Stimulated activated CD8-positive, alpha-beta memory T cell treated with anti-CD3 and anti-CD28 coated beads, Interleukin-4, amount 100 ng/mL, for 4 hours (primary cell): ENCODE measurements at places on chromosomes 16 and 17.

DNA sequence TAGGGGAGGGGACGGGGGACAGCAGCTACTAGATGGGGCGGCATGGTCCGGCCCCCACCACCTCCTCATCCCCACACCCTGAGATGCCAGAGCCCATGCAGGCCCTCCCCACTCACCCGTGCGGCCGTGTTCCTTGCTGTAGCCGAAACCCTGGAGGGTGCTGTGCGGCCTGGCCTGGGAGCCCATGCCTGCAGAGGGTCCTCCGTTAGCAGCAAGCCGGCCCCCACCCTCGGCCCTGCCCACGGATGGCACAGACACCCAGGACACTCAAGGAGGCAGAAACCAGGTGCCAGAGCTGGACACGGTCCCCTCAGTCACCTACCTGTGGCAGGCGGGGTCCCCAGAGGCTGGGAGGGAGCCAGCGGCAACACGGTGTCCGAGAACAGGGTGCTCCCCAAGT lies 5.5 kb downstream of the TEPSIN start:
- DNase-seq, result no peak

DNA sequence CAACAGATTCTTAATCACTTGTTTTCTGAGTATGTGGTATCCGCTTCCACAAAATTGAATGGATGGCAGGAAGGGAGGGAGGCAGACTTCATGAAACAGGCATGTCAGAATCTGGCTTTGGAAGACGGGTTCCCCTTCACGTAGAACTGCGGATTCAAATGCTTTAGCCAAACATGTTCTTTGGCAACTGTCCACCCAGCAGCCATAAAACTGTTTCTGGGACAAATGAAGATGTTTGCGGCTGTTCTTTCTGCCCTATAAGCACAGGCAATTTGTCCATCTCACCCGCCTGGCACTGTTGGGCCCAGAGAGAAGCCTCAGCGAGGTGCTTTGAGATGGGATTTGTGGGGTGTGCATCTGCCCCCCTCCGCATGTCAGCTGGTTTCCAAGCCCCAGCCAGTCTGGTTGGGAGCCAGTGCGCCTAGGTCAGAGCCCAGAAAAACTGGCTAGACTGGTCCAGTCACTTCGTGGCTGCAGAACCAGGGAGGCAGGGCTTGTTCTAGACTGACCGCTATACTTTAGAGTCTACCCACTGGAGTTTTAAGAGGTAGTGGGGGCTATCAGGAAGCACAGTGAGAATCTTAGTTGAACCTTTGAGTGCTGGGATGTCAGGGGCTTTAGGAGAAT lies 6.3 kb downstream of the CRHR1 start:
- DNase-seq, result no peak

DNA sequence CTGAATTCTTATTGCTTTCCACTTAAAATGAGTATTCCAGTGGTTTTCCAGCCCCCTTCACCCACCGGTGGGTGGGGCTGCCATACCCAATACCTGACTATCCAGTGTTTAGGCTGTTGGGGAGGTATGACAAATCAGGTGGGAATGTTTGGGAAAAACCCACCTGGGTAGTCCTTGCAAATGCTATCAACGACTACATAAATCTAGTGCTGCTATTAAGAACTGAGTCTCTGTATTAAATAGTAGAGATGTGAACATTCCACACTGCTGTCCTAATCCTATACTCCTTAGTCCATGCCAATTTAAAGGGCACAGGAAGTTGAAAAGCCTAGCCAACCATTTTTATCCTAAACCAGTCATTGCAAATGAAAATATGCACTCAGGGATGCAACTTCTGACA lies 126.6 kb downstream of the AXIN2 start:
- no peak for DNase-seq

DNA sequence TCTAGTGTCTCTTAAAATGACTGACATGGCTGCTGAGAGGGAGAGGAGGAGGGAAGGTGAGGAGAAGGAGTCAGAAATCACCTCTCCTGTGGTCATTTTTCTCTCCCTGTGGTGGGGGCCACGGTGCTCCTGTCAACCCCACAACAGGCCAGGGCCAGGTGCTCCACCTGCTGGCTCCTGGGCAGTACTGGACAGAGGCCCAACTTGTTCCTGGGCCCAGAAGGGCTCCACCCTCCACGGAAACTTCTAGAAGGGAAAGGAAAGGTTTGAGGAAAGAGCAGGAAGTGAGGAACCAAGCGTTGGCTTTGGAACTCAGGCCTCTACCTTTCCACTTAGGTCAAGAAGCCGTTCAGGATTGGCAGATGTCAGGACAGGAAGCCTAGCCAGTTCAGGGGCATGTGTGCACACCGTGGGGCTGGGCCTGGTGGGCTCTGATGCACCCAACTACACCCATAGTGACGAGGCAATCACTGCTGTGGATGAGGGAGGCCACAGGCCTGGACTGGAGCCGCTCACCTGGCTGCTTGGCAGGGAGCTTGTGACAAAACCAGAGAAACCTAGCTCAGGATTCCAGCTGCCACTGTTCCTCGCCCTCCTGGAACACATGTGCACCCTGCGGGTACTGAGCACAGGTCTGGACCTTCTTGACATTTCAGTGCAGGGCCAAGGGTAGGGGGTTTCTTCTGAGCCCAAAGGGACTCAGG lies 36.1 kb downstream of the WNT3 start:
- DNase-seq, result no peak

GRCh38 chr17:57523926-57524632 lies 221.0 kb downstream of the CCDC182 start:
- DNase-seq, result no peak

GRCh38 chr17:63688396-63689020 lies 11.4 kb downstream of the LIMD2 start:
- no peak for DNase-seq

DNA sequence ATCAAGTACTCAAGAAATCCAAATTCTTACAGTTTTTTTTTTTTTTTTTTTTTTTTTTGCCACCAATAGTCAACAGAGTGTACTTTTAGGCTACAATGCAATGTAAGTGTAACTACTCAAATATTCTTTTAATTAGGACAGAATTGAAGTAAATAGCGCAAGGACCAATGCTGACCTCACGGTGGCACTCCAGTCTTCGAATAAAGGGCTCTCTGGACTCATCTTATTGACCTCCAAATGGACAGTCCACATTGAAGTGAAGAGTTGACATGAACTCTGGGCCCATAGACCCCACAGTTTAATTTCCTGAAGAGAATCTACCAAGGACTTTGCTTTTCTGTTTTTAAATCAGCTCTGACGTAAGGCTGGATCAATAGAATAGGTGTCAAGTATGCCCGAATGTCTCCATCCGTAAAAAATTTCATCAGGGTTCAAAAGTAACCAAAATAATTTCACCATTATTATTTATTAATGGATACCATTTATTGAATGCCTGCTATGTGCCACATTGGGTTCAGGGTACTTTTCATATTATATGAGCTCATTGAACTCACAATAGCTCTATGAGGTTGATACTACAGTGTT lies 7.3 kb upstream of the DDX52 start:
- no peak for DNase-seq

DNA sequence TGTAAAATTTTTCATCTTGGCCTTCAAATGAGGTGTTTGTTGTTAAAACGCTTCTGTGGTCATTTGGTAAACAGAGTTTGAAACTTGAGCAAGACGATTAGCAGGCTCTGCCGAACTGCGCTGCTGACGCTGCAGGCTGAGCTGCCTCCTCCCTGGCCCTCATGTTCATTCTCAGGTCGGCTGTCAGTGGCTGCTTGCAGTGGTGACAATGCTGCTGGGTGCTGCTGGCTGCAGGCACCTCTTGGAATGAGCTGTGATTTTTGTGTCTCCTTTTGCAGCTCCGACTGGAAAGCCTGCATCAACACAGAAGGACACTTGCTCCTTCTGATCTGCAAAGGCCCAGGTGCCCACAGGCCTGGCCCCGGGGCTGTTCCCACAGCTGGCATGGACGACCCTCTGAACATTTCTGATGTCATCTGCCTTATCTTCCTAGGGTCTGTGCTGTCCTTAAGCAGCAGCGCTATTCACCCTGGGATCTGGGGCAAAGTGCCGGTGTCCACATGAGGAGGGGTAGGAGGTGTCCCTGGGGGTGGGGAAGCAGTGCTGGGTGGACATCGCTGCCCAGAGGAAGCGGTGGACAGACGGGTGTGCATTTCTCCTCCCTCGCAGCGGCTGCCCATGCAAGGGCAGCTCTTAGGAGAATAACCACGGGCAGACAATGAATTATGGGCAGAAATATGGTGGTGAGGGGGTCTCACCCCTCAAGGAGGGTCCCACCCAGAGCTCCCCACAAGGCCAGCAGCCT lies 23.1 kb upstream of the OSGIN1 start:
- no peak for DNase-seq

DNA sequence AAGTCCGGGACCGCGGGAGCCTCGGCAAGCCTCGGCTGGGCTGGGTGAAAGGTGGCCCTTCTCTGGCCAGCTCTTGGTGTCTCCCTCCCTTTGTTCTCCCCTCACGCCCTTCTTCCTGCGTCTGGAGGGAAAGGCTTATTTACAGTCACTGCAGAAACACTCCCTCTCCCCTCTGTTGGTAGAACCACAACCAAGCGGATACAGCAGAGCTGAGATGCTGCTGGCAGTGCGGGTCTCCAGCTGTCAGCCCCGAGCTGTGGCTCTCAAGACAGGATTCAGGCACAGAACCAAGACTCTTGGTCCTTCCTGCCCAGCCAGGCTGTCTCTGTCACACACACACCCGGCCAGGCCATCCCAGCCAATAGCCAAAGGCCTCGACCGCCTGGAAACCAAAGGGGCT lies 133.3 kb downstream of the ENGASE start:
- no peak for DNase-seq

GRCh38 chr16:3242709-3243108 lies 7.8 kb upstream of the ZNF200 start:
- no peak for DNase-seq

DNA sequence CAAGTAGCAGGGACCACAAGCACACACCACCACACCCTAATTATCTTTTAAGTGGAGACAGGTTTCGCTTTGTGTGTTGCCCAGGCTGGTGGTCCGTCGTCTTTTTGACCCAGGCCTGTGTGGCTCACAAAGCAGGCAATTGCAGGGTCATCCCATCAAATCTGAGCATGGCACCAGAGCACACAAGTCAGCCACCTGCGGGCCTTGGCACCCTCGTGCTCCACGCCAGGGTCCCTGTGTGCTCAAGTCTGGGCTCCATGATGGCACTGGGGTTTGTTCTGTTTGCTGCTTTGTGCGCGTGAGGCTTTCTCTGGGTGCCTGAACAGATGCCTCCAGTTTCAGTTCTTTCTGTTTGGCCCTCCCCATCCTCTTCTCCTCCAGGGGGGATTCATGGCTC lies 2.4 kb upstream of the CAPN15 start:
- DNase-seq, result no peak

DNA sequence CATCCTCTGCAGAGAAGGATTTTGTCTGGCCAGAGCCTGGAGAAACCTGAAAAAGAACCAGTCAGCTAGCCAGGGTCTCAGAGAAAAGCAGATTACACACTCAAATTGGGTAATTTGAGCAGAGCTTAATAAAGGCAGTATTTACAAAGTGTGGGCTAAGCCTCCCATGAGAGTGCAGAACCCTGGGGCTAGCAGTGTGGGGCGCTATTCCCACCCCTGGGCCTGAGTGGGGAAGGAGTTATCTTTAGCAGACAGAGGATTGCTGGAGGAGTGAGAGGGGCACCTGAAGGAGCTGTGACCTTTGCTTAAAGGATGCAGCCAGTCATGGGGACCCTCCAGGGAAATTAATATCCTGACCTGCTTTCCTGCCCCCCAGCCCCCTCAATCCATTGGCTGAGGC lies 46.2 kb downstream of the SNX20 start:
- no peak for DNase-seq

DNA sequence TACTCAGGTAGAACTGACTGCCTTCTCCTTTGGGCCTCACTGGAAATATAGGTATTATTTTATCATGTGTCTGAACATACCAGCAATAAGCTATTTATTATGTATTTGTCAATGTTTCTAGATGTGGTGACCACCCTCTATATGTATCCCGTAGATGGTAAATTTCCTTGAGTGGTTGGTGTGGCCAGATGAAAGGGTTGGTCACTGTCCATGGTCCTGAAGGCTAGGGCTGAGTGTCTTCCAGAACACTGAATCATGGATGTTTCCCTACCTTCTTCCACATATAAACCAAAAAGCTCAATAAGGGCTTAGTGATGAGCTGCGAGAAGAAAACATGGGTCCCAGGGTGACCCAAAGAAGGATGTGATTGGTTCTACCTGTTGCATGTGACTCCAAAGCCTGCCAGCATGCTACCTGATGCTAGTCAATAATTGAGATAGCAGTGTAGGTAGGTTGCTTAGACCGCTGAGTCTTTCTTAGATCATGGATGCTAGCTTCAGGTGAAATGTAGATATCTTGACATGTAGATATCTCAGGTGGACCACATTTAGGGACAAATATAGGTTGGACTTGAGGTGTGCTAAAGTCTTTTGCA lies 150.3 kb downstream of the ASIC2 start:
- DNase-seq, result no peak

GRCh38 chr16:89090669-89091426 lies 2.8 kb upstream of the ACSF3 start:
- DNase-seq, result no peak

DNA sequence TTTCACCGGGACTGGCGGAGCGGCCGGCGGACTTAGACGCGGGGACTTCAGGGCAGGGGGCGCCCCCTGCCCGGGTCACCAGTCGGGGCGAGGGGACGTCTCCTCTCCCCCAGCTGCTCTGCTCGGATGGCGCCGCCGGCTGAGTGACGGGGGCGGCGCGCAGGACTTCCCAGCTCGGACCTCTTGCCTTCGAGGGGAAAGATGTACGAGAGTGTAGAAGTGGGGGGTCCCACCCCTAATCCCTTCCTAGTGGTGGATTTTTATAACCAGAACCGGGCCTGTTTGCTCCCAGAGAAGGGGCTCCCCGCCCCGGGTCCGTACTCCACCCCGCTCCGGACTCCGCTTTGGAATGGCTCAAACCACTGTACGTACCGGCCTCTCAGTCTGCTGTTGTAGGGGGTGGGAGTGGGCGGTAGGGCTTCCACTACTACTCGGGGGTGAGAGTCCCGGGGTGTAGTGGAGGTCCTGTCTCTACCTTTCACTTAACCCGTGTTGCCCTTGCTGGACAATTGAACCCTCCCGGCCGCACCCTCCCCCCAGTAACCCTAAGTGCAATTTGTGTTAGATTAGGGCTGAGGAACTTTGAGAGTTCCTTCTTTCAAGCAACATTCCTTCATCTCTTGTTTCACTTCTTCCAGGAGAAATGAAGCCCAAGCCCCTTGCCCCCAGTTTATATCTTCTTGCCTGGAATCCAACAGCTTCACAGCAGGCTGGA lies 21.9 kb downstream of the GJD3 start:
- DNase-seq, result no peak

GRCh38 chr16:84207251-84207650 lies 16.3 kb downstream of the ADAD2 start:
- no peak for DNase-seq

- DNase-seq, result peak; percentile 3
These were observed 100.9 kb downstream of the PARN start for GRCh38 chr16:14529010-14529669.
